ENCODE measurements at places on chromosomes 12 and 14.

GRCh38 chr12:53670971-53671370 lies 4.9 kb downstream of the ATP5MC2 start:
- no peak overlapping the region for H3K4me3 ChIP-seq
- H3K4me1 ChIP-seq, result peaks cover 16% of the 10 kb centered on the region
- H3K27ac ChIP-seq, result no peak overlapping the region
- no peaks in the 10 kb centered on the region for H3K27me3 ChIP-seq
- DNase-seq, result no peak
- peaks cover 64% of the 10 kb centered on the region for H3K36me3 ChIP-seq

DNA sequence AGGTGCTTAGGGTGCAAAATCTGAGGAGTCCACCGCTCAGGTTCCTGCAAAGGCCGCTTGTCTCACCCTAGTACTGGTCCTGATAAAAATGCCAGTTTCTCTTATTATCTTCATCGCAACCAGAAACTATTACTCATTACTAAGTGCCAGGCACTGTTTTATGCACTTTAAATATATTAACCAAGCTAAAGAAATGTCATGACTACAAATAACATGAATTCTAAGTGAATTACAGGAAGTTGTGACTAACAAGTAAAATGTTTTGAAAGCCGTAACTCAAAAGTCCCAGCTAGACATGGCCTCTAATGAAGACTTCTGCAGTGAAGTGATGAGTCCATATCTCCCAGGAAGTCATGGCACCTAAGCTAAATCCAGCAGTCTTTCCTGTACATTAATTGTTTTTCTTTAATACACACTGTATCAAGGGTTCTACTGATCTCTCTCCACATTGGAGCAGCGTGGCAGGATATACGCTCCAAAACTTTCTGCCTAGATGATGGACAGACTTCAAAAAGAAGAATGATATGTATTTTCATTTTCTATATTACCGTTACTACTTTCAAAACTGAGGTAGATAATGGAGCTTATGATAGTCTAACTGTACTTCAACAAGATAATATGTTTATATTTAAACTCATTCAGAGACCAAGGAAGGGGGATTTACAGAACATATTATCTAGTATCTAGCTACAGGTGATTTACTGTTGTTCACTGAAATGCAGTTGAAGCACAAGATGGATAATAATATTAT lies 117.3 kb upstream of the ARID2 start:
- no peaks in the 10 kb centered on the region for H3K36me3 ChIP-seq
- DNase-seq, result no peak
- peaks cover 11% of the 10 kb centered on the region for H3K4me1 ChIP-seq
- H3K4me3 ChIP-seq, result no peak overlapping the region

GRCh38 chr12:59405992-59406391 lies 189.8 kb upstream of the SLC16A7 start:
- H3K27me3 ChIP-seq, result no peaks in the 10 kb centered on the region
- no peaks in the 10 kb centered on the region for H3K36me3 ChIP-seq
- H3K27ac ChIP-seq, result no peak overlapping the region
- H3K4me3 ChIP-seq, result no peak overlapping the region

- H3K4me3 ChIP-seq, result peak overlapping the region; percentile 97
- H3K27ac ChIP-seq, result peak overlapping the region; percentile 99
- no peak for DNase-seq
- no peaks in the 10 kb centered on the region for H3K27me3 ChIP-seq
Observed at GRCh38 chr12:6336889-6337853, 4.7 kb downstream of the TNFRSF1A start.

DNA sequence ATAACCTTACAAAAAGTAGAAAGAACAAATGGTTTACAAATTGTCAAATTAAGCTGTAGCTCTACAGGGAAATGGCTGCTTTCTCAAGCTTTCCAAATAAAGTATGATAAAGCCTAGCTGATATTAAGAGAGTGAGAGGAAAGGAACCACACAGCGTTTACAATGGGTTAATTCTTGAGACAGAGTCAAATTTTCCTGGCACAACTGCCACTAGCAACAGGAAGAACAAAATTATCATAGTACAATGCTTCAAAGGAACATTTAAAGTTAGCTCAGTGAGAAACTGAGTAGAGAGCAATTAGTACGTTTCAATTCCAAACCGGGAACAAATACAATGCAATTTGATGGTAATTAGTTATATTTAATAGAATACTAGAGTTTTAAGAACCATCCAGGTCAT lies 116.0 kb downstream of the PPP1R12A start:
- no peak for DNase-seq
- peaks cover 30% of the 10 kb centered on the region for H3K4me1 ChIP-seq

DNA sequence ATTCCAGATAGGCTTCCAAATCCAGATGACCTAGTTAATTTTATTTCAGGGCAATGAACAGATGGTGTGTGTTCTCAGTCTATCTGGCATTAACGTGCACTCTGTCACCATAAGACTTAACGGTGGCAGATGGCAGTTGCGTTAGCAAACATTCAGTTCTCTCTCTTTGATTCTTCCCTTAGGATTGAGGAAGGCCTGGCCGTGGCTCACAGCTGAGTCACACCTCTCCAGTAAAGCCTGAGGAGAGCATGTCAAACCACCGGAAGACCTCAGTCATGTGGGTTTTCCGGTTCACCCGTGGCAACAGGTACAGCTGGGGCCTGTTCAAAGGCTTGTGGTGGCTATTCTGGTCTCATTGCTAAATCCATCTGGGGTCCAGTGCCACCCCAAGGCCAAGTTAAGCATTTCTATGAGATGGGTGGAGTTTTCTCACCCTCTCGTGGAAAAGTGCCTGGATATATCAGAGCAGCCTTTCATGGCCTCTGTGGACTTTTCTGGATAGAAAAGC lies 545.1 kb upstream of the ATP2B1 start:
- no peak overlapping the region for H3K27ac ChIP-seq
- H3K4me3 ChIP-seq, result no peak overlapping the region
- H3K27me3 ChIP-seq, result no peaks in the 10 kb centered on the region
- H3K36me3 ChIP-seq, result no peaks in the 10 kb centered on the region
- peak; percentile 81 for DNase-seq
- H3K4me1 ChIP-seq, result peaks cover 13% of the 10 kb centered on the region

DNA sequence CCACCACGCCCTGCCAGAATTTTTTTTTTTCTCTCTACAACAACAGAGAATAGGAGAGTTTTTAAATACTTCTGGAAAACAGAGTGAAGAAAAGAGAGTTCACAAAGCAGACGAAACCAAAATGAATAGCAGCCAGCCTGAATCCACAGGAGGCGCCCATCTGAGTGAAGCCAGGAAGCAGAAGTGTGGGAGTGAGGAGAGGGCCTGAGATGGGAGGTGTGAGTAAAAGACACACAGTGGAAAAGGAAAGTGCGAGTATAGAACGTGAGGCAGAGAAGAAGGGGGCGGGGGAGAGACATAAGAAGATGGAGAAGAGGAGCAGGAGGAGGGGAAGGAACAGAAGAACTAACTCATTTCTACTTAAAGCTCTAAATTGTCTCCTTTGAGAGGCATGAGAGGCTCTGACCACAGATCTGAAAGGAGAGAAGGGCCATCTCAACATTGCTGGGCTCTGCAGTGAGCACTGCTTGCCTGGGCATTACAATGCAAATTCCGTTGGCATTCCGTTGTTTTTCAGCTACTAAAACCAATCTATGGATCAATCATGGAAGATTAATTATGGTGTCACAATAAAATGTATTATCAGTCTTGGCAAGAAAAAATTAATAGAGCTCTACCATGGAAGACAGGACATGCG lies 140.1 kb upstream of the CPSF6 start:
- no peak for DNase-seq
- no peaks in the 10 kb centered on the region for H3K4me1 ChIP-seq
- H3K36me3 ChIP-seq, result no peaks in the 10 kb centered on the region

DNA sequence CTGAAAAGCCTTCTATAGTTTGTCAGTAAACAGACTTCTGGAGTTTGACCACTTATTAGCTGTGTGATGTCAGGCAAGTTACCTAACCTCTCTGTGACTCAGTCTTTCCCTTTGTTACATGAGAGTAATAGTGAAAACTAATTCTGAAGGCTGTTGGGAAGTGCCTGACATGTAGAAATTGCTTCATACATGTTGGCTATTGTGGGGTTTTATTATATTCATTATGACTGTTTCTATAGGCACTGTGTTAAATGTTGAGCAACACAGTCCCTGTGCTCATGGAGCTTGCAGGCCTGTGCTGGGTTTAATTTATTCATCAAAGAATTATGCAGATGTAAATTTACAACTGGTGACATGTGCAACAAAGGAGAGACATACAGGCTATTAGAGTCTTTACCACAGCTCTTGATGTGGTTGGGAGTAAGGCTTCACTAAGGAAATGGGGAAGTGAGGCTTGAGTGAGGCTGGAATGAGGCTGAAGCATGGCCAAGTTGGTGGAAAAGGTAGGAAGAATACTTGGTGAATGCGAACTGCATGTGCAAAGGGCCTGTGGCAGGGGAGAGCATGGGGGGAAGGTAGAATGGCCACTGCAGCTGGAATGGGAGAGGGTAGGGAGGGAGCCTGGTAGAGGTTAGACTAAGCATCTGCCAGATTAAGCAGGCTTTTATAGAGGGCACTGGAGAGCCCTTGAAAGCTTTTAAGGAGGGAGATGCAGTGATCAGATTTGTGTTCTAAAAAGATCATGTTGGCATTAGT lies 236.4 kb upstream of the CRY1 start:
- H3K27ac ChIP-seq, result no peak overlapping the region
- no peaks in the 10 kb centered on the region for H3K4me1 ChIP-seq
- no peak overlapping the region for H3K4me3 ChIP-seq
- H3K36me3 ChIP-seq, result no peaks in the 10 kb centered on the region
- no peaks in the 10 kb centered on the region for H3K27me3 ChIP-seq
- DNase-seq, result no peak

DNA sequence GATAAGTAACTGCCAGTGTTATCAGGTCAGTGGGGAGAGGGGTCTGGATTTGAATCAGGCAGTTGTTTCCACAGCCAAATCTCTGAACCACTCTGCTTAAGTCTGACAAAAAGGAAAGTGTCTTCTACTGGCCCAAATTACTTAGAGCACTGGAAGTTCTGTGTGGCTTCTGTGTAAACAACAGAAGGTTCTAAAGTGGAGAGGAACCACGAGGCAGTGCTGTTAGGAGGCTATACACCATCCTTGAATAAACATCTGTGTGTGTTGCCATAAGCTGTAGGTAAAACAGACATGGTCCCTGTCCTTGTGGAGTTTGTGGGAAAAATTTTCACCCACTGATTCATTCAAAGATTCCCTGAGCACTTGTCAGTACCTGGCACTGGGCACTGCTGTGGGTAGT lies 50.0 kb downstream of the GALNT4 start:
- H3K27me3 ChIP-seq, result no peaks in the 10 kb centered on the region
- H3K36me3 ChIP-seq, result peaks cover 4% of the 10 kb centered on the region
- no peak overlapping the region for H3K27ac ChIP-seq
- no peak overlapping the region for H3K4me3 ChIP-seq

DNA sequence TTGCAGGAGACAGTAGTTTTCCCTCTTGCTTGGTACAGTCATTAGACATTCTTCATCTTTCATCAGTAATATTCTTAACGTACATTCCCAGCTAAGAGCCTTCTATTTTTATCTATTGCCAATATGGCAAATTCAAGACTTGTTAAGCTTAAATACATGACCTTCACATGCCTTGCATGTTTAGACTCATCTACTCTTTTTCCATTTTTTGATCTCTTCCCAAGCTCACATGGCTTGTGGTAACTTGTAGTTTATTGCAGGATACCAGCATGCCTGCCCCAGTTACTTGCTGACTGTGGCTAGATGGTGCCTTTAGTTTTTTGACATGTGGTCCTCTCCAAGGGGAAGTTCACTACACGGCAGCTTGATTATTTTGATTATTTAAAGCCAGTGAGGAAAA lies 729.0 kb downstream of the SLC6A15 start:
- no peak overlapping the region for H3K27ac ChIP-seq
- H3K4me1 ChIP-seq, result no peaks in the 10 kb centered on the region
- H3K36me3 ChIP-seq, result no peaks in the 10 kb centered on the region
- no peak overlapping the region for H3K4me3 ChIP-seq

DNA sequence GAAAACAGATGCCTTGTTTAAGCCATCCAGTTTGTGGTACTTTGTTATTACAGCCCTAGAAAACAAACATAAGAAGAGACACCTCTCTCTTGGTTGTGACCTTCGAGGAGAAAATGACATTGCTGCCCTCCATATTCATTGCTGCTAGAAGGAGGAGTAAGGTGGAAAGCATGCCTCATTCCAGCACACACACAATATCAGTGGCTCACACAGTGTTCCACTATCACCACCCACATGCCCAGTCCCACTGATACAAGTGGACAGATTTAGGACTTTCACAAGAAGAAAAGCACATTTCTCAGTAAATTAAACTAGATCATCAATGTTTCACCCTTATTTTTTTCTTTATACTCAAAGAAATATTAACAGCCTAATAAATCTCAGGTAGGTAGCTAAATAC lies 143.6 kb downstream of the PHLDA1 start:
- no peaks in the 10 kb centered on the region for H3K27me3 ChIP-seq
- H3K4me3 ChIP-seq, result no peak overlapping the region
- H3K4me1 ChIP-seq, result no peaks in the 10 kb centered on the region
